DMS 273 treated with DMSO at 0.1 percent for 48 hours (cell line): ENCODE measurements at places on chromosomes 16 and 17.

GRCh38 chr16:1535391-1536291 is 2.2 kb downstream of the TMEM204 start:
- DNase-seq = no peak

DNA sequence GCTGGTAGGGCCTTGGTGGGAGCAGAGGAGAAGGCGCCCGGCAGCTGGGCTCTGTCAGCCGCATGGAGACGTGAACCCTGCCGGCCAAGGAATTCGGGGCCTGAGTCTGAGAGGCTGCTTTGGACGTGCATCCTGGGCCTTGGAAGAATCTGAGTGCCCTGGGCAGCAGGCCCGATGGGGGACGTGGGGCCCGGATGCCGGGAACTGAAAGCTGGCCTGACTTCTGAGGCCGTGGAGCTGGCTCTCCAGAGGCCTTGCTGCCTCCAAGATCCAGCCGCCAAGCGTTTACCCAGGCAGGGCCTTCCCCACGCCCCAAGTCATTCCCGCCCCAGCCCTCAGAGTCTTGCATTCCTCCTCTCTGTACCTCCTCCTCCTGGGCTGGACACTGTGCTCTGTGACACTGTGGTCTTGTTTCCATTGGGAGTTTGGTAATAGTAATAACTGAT is 37.2 kb downstream of the NKD1 start:
- DNase-seq = no peak

DNA sequence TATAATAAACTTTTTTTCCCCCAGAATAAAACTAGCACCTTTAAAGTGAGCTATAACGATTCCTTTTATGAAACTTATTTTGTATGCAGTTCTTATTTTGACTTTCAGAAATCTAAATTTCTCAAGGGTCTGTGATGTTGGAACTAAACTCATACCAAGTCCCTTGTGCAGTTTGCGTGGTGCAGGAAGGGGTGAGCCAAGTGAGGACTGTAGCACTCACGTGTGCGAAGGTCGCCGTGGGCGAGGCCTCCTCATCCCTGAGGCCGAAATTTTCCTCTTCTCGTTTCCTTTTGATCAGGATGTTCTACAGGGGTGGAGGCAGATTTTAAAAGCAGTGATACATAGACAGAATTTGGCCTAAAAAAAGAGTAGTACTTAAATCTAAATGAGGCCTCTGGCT is 73.7 kb downstream of the RPTOR start:
- no peak for DNase-seq

DNA sequence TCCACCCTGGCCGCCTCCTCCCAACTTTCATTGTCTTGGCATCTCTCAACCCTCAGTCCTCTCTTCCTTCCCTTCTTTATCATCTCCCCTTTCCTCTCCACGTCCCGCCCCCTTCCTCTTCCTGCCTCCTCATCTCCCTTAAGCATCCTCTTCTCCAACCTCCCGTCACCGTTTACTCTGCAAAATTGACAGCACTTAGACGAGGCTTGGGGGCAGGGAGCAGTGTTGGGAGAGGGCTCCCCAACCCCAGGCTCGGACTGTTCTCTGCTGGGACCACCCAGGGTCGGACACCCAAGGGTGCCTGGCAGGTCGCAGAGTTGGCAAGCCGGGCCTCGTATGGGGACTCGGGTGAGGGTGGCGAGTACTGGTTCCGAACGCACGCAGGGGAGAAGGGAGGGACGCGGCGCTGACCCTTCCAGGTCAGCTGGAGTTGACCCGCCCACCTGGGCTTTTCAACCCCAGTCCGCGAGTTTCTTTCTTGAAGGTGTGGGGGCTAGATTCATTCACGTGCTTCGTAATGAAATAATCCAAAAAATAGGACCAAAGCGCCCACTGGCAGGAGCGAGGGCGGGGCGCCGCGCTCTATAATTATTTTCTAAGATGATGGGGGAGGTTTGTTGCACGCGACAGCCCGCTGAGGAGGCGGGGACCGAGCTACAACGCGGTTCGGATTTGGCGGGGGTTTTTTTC is 775 bp upstream of the PAGR1 start:
- no peak for DNase-seq

DNA sequence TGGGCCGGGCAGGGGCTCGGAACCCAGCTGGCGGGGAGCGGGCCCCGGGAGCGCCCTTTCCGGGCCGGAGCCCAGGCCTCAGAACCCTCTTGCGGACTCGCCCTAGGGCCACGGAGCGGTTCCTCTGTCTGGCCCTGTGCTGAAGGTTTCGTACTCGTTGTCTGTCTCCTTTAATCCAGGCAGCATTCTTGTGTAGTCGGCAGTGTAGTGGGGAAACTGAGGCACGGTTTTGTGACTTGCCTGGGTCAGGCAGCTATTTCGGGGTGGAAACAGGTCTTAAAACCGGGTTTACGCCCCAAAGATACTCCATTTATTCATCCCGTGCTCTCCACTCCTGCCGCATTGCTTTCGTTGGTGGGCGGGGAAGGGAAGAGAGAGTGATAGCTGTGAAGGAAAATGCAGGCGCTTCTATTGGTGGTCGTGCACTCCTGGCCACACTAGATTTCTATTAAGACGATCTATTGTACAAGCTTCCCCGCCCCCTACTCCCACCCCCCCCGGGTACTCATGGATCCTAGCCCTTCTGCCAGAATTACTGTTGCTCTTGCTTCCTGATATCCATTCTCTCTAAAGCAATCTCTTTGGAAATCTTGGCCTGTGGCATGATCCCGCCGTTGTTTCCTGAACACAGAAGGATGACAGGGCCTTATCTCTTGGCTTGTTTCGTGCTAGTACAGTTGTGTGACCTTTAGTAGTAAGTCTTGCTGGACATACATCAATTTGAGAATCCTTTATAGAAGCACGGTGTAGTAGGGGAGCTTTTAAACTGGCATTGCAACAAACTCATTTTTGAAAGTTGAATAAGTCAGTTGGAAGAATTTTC is 751 bp downstream of the DCAF7 start:
- DNase-seq = peak; percentile 13

- peak; percentile 40 for DNase-seq
Measured at GRCh38 chr17:43171586-43172487, 823 bp downstream of the NBR1 start.

- DNase-seq = no peak
Measured at GRCh38 chr17:64343833-64344637, 46.6 kb downstream of the PECAM1 start.

DNA sequence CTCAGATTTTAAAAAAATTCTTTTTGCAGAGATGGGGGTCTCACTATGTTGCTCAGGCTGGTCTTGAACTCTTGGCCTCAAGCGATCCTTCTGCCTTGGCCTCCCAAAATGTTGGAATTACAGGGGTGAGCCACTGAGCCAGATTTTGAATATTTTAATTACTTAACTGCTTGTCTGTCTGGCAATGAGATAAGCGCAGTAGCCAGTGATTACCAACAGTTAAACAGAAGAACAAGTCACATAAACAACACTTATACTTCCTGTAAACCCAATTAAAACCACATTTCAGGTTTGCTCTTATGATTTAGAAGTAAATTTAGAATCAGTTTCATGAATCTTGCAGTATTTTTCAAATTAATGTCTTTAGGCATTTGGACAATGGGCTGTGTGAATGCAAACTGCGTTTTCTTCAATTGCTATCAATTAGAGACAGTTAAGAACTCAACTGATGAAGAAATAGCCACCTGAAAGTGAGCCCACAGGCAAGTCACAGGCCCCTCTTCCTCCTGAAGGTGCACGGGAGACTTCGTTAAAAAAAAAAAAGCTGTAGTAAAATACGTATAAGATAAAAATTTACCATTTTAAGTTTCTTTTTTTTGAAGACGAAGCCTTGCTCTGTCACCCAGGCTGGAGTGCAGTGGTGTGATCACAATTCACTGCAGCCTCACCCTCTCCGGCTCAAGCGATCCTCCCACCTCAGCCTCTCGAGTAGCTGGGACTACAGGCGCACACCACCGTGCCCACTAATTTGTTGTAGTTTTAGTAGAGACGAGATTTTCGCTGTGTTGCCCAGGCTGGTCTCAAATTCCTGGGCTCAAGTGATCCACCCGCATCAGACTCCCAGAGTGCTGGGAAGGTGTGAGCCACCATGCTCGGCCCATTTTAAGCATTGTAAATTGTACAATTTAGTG is 73.0 kb downstream of the PITPNC1 start:
- DNase-seq = no peak

DNA sequence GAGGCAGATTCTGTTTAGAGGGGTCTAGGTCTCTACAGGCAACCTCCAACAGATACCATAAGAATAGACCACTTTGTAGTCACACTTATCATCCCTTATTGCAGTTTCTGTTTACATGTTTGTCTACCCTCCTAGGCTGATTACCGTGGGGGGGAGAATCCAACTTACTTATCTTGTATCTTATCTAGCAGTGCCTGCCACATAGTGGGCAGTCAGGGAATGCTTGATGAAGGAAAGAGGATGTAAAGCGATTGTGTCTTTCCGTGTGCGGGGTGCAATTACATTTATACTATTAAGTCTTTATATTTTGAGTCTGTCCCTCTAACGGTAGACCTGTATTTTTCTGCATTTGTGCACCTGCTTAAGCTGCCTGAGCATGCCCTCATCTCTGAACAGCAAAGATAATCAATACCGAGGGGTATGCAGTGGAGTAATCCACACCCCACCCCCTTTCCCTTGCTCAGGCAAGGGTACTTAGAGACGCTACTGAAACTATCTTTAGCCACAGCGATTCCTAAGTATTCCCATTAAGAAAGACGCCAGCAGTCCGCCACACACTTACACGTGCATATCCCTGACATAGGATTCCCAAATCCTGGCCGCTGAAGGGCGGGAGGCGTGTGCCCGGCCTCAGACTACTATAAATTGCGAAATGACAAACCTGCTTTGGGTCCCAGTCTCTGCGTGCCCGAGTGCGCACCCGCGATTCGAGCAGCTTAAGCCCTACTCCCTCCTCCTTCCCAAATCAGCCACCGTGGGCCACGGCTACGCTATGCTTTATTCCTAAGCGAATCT is 635 bp upstream of the AATF start:
- no peak for DNase-seq

DNA sequence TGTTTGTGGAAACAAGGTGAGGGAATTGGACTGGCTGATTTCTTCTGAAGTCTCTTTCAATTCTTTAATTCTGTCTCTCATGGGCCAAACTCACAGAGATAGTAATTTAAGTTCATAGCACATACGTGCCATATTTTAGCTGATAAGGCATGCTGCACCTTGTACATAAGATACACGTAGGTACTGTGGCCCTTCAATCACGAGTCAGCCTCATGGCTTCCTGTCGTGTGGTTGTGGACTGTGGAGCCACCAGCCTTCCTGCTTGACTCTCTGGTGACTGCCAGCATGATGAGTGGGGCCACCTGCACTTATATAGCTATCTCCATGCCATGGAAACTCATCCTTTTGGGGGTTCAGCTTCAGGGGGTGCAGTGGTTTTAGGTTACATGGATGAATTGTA is 25.1 kb downstream of the KSR1 start:
- no peak for DNase-seq

GRCh38 chr16:90047714-90048346 is 28.6 kb upstream of the DBNDD1 start:
- DNase-seq = no peak

GRCh38 chr17:55705847-55706246 is 16.8 kb downstream of the TMEM100 start:
- DNase-seq = no peak

DNA sequence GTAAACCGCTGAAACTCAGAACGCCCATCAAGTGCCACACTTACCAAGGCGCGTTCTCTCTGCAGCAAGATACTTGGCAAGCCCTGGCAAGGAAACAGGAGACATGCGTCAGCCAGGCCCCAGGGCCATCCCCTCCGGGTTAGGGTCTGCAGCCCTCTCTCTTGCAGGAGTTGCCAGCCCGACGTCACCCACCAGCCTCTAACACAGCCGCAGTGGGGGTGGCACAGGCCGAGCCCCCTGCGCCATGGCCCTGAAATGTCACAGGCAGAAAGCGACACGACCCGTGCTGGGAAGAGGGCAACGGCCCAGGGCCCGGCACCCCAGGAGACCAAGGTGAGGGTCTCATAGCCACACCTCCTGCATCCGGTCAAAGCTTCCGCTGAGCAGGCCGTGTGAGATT is 21.9 kb downstream of the ELAC2 start:
- no peak for DNase-seq

- no peak for DNase-seq
Measured at GRCh38 chr17:72976971-72977770, 115.3 kb downstream of the SLC39A11 start.

DNA sequence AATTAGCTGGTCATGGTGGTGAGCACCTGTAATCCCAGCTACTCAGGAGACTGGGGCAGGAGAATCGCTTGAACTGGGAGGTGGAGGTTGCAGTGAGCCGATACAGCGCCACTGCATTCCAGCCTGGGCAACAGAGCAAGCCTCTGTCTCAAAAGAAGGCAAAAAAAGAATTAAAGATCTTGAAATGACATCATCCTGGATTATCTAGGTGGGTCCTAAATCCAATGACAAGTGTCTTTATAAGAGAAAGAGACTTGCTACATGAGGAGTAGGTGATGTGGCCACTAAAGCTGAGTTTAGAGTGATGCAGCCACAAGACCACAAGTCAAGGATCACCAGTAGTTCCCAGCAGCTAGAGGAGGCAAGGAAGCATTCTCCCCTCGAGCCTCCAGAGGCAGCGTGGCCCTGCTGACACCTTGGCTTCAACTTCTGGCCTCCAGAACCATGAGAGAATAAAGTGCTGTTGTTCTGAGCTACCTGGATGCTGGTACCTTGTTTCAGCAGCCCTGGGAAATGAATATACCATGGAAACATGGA is 15.8 kb downstream of the CIITA start:
- no peak for DNase-seq

DNA sequence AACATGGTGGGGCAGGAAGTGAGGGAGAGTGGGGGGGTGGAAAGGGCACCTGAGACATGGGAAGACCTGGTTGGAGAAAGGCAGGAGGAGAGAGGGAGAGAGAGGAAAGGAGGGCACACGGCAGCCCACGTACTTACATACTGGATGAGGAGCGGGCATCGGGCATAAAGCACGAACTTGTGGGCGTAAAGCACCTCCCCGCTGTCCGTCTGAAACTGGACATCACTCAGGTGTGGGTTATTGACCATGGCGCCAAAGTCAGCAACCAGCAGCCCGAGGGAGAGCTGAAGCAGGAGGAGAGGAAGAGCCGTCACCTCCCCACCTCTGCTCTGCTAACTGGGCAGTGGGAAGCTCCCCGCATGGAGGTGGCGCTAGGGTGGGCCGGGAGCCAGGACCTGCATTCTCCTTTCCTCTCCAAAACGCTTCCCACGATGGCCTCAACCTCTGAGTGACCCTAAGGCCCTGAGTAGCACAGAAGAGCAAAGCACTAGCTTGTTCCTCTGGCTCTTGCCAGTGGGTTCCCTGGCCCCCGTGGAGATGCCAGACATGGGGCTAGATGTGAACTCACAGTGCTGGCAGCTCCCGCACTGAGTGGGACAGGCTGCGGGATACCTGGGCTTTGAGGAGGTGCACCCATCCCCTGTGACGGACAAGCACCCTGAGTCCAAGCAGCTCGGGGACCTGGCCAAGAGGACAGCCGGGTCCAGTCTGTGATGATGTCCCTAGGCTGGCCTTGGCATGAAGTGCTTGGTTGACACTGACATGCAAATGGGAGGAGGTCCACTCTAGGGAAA is 16.9 kb downstream of the SLX4 start:
- no peak for DNase-seq

- no peak for DNase-seq
Measured at GRCh38 chr16:22929461-22929860, 115.5 kb downstream of the HS3ST2 start.
